ENCODE measurements at places on chromosomes 2 and 18.

DNA sequence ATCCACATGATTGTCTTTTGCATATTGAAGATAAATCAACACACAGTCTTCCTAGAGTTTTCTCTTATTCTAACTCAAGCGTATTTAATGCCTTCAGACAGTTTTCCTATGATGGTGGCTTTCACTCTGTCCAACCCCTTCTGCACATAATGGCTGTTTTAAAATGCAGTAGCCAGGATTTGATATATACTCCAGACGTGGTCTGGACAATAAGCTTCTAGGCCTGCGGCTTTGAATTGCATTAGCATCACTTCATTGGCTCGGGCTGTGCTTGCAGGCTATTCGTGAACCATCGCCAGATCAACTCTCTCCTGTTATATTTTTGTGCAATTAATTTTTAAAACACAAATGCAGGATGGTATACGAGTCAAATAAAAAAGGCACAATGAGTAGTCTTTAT, 235.3 kb downstream of the BCL2 start:
- DNase-seq, result no peak

- DNase-seq, result no peak
Observed at GRCh38 chr18:12782521-12782920, 79.7 kb downstream of the PSMG2 start.

- DNase-seq, result no peak
Observed at GRCh38 chr2:127597046-127597983, 48.6 kb upstream of the GPR17 start.

DNA sequence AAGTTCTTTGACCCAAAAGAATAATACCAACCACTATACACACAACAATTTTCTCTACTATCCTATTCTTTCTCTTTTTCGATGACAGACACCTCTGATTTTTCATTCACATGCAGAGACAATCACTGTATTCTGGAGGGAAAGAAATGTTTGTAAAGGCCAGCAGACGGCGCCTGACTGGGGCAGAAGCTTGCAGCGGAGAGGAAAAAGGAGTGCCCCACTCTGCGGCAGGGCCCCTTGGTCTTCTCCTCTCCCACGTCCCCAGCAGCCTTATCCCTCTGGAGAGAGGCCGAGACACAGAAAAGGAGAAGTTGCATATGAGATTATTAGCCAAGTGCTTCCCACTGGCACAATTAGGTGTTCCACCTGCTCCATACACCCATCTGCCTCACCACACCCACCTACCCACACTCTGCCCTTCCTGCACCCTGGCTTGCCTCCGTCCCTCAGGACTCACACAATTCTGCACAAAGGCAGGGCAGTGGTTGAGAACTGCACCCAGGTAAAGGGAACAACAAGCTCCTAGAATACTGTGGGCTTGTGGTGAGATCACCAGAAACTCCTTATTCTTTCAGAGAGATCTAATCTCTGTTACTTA, 687.3 kb downstream of the NRXN1 start:
- peak; percentile 45 for DNase-seq

- peak; percentile 31 for DNase-seq
Observed at GRCh38 chr18:37561986-37562385, 3.6 kb downstream of the CELF4 start.

GRCh38 chr2:86314125-86314524, 23.3 kb downstream of the REEP1 start:
- DNase-seq, result peak; percentile 77

- DNase-seq, result no peak
Observed at GRCh38 chr2:60383401-60384143, 169.9 kb downstream of the BCL11A start.

DNA sequence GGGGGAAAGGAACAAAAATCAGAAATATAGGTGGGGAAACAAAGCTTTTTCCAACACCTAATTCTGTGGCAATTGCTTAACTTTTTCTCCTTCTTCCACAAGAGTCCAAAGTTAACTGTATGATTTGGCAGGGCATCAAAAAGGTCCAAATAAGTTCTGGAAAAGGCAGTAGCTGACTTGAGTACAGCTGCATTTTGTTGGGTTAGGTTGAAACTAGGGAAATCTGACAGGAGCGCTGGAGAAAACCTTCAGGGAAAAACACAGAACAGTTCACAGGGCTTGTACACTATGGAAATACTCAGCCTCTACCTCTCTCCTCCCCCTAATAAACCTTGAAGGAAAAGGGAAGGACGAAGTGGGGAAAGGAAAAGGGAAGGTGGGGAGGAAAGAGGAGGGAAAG, 438.6 kb downstream of the ZEB2 start:
- no peak for DNase-seq

DNA sequence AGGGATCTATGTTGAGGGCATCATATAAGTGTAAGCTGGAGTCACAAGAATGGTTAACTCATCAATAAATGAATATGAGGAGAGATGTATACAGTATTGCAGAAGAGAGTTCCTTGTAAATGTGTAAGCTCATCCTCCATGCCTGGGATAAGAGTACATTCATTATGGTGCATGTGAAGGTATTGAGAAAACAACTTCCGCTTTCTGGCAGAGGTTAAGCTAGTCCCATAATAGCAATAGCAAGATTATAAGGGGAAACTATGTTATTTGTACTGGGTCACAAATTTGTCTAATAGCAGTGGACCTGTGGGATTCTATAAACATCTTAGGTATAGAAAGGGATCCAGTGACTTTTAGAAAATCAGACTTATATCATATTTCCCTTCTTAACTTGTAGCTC, 44.1 kb downstream of the SCN2A start:
- DNase-seq, result no peak

DNA sequence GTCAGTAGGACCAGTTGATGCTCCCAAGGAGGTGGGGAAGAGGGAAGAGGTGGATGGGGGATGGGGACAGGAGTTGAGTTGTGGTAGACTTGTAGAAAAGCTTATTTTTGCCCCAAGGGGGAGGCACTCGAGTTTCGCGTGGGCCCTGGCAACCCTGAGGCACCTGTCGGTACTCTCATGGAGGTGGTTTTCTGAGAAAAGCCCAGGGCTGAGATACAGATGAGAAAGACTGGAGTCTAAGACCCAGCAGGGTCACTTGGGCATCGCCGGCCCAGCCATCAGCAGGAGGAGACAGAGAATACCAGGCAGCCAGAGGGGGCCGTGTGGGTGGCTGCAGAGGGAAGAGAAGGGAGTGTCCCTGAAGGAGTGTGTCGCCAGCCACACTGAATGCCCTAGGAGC, 57.7 kb upstream of the HPCAL1 start:
- no peak for DNase-seq

GRCh38 chr2:209942426-209942825, 60.0 kb upstream of the RPE start:
- no peak for DNase-seq

DNA sequence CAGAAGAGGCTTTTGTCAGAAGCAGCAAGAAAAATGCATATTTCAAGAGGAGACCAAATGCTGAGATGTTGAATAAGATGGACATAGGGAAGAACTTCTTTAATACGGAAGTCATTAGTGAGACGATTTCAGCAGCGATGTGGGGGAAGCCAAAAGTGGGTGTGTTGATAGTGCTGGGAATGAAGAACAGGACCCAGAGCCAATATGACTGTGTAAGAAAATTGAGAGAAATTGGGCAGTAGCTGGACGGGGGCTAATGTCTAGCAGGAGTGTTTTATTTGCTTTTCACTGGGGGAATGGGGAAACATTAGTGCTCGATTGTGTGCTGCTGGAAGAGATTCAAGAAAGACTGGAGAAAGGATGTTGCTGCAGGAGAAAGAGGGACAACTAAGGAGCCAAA, 788.7 kb upstream of the KLHL29 start:
- DNase-seq, result no peak

GRCh38 chr2:176173567-176174381, 14.7 kb upstream of the HOXD1 start:
- DNase-seq, result no peak

DNA sequence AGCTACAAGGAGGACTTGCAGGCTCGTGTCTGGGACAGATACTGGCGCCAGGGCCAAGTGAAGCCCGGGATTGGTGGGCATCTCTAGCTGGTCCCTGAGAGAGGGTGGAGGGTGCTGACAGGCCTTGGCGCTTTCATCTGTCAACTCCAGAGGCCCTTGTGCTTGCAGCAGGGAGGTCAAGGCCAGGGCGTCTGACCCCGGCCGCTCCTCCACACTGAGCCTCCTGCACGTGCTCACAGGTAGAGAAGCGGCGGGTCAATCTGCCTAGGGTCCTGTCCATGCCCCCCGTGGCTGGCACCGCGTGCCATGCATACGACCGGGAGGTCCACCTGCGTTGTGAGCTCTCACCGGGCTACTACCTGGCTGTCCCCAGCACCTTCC, 9.5 kb downstream of the CAPN10 start:
- no peak for DNase-seq

GRCh38 chr2:75751360-75751759, 40.6 kb upstream of the GCFC2 start:
- no peak for DNase-seq

- peak; percentile 26 for DNase-seq
Observed at GRCh38 chr18:49812286-49813068, 856 bp downstream of the ACAA2 start.

DNA sequence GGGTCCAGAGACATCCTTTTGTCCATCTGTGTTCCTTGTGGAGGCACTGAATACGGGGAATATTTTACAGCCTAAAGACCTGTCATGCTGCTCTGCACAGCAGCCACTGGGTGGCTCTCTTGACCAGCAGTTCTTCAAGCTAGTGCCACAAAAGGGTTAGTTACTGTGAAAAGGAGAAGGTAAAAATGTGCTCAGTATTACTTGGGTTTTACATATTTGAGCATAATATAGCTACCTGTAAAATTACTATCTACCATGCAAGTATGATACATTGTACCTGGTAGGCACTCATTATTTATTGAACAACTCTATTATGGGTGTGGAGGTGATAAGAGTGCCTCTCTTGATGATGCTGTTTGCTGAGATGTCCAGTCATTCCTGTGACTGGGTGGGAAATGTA, 23.6 kb downstream of the FZD5 start:
- DNase-seq, result peak; percentile 88

DNA sequence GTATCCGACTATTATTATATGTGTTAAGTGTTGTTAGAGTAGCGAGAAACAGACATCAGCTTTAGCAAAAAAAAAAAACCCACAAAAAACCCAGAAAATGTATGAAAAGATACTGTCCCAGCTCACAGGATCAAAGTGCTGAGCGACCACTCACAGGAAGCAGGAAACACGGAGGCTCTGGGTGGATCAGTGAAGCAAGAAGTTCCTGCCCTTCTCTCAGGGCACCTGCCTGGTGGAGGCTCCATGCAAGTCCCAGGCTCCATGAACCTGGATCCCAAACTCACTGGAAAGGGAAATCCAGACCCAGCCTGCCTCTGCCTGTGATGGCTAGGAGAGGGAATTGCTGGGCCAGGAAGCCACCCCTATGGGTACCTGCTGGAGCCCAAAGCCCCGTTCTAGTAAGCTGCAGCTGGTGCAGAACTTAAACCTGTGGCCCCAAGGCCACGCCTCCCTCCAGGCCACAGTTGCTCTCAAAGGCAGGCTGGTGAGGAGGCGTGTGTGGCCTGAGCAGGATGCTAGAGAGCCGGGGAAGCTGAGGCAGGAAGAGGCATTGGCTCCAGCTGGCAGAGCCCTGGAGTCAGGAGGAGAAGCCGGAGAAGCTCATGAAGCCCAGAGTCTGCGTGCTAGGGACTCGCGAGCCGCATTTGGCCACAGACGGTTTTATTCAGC, 63.5 kb upstream of the TAF1B start:
- no peak for DNase-seq

DNA sequence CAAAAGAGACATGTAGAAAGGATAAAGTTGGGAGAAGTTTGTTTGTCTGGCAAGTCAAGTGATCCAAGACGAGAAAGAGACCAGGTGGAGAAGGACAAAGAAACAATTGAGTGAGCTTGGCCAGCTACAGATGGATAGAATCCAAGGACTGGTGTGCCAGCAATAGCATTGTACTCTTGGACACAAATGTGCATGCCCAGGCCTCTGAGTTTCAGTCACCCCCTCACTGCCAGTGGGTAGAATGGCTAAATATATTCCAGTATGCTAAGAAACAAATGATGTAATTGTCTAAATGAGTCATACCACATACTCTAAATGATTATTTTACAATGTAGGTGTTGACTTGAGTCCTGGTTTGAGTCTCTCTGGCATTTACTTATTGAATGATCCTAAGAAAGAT, 881.3 kb downstream of the LRRTM4 start:
- no peak for DNase-seq

GRCh38 chr2:11680182-11680900, 10.3 kb upstream of the NTSR2 start:
- DNase-seq, result peak; percentile 89

- DNase-seq, result no peak
Observed at GRCh38 chr18:58097121-58097906, 53.3 kb downstream of the NEDD4L start.

DNA sequence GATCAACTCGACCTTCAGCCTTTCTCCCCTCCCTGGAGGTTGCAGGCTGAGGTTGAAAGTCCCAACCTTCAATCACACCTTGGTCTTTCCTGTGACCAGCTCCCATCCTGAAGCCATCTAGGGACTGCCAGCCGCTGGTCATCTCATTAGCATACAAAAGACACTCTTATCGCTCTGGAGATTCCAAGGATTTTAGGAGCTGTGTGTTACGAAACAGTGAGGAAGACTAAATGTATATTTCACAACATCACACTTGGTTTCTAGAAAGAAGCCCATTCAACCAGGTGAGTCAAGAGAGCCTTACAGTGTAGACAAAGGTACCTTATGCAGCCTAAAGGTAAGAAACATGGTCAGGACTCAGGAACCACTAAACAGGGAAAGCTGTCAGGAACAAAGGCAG, 126.4 kb downstream of the SH3BP4 start:
- no peak for DNase-seq

- DNase-seq, result no peak
Observed at GRCh38 chr2:189933041-189933440, 129.5 kb downstream of the MSTN start.

DNA sequence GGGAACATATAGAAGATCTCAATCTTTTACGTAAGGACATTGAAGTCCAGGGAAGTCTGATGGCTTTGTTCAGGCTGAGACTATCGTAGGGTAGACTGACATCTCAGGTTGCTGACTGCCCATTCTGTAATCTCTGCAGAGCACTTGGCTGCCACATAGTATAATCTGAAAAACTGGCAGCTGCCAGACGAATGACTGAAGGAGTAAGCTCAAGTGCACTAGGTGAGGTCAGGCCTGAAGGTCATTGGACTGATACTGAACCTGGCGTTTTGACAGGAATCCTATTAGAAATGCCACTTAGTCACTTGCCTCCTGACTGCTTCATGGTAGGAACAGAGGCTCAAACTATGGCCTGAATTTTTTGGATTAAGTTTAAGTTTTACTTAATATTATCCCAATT, 23.5 kb downstream of the GPD2 start:
- no peak for DNase-seq

- DNase-seq, result no peak
Observed at GRCh38 chr2:108189316-108189715, 50.5 kb upstream of the SULT1C3 start.

GRCh38 chr2:68564426-68564825, 79.0 kb upstream of the PROKR1 start:
- DNase-seq, result no peak

DNA sequence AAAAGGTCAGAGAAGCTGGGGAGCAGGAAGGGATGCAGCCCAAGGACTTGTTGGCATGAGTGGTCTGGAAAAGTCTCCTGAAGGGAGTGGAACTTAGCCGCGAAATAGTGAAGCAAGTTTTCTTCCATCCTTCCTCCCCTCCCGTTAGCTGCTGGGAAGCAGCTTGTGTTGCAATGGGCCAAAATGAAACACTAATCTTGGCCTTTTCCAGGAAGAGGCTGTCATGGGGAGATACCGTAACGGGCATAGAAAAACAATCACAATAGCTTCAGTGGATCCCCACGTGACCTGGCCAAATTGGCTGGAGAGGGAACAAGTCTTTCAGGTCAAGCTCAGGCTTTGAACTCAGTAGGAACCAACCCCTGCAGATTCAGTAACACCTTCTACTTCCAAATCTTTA, 49.3 kb downstream of the SEMA4F start:
- no peak for DNase-seq
